T47D (cell line): ENCODE measurements at places on chromosomes 4 and X.

DNA sequence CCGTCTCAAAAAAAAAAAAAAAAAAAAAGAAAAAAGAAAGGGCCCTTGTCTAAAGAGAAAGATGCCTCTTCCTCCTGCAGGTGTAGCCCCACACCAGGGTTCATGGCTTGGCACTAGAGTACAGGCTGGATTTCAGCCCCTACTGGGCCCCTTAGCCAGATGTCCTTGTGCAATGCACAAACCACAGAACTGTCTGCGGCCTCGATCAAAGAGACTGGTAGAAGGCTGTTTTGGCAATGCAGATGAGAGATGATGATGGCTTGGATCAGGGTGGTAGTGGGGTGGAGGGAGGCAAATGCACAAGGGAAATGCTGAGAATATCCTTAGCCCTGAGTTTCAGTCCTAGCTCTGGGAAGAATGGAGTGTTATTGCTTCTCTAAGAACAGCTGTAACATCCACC, 26.5 kb upstream of the TSR2 start:
- no peak for DNase-seq

- DNase-seq = peak; percentile 12
These were observed 42.5 kb upstream of the LEF1 start for GRCh38 chr4:108210989-108211835.

- DNase-seq = no peak
These were observed 106.4 kb downstream of the MID1 start for GRCh38 chrX:10513974-10514373.

GRCh38 chrX:119783026-119783425, 8.4 kb downstream of the RPL39 start:
- no peak for DNase-seq

GRCh38 chr4:143531380-143531779, 17.9 kb downstream of the SMARCA5 start:
- no peak for DNase-seq

GRCh38 chr4:170716868-170717267, 627.1 kb upstream of the AADAT start:
- DNase-seq = no peak

DNA sequence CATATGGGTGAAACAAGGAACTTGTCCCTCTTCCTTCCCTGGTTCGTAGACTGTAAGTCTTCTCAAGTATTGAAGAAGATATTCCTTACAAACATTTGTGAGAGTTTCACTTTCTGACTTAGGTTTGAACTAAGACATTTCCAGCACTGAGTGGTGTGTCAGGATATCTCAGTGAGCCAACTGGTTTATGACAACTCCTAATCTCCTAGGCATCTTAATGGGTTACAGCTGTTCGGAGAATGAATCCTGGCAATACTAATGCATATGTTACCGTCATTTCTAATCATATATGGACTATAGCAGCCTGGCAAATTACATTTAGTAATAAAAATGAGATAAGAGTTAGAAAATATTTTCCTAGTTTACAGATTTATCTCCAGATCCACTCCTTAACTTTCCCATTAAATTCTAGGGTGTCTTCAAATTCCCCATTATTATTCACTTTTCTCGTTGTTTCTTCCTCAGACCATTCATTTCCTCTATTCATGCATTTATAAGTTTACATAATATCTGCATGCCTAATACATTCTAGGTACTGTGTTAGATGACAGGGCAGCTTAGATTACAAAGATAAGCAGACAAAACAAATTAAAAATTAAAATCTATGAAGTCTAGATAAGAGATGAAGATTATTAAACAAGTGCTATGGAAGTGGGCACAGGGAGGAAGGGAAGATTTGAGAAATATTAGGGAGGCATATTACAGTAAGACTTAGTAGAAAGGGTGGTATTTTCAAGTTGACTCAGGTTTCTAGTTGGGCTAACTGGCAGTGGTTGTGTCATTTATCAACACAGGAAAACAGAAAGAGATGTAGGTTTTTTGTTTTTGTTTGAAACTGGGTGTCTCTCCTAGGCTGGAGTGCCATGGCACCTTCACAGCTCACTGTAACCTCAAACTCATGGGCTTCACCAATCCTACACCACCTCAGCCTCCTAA, 173.9 kb downstream of the WDFY3 start:
- no peak for DNase-seq

DNA sequence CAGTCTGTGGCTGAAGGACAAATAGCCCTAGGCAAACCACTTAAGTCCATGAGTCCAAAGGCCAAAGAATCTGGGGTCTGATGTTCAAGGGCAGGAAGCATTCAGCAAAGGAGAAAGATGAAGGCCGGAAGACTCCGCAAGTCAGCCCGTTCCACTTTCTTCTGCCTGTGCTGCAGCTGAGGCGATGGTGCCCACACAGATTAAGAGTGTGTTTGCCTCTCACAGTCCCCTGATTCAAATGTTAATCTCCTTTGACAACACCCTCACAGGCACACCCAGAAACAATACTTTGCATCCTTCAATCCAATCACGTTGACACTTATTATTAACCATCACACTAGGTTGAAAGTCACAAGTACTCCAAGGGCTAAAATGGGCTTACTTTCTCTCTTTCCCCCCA, 605.4 kb upstream of the GNPDA2 start:
- DNase-seq = no peak

DNA sequence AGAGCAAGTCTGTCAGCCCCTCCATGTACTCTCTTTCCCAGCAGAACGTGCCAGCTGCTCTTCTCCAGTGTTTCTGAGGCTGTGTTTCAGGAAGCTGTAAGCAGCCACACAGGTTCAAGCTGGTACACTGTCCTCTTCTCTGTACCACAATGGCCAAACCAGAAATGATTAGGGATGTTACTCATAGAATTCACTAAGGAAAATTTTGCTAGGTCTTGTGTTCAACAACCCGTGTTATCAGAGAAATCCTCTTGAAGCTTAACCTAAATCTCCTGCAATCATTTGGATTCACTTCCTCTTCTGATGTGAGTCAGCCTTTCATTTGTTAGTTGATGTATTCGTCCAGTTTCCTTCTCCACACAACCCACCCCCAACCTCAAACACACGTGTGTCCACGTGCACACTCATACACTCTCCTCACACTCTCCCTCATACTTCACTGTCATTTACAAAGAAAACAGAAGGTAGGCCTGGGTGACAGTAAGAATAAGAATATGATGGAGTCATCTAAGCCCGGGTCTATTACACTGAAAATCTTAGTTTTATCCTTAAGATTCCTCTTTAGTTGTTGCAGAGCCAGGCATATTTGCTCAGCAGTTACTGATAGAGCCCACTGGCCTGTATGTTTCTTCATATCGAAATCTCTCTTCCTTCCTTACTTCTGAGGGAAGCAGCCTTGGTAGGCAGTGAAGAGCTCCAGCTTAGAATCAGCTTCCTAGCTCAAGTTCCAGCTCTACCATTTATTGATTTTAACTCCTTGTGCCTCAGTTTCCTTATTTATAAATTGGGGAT, 63.4 kb downstream of the DCUN1D4 start:
- no peak for DNase-seq

- no peak for DNase-seq
These were observed 30.0 kb downstream of the IRF2 start for GRCh38 chr4:184444215-184444952.

DNA sequence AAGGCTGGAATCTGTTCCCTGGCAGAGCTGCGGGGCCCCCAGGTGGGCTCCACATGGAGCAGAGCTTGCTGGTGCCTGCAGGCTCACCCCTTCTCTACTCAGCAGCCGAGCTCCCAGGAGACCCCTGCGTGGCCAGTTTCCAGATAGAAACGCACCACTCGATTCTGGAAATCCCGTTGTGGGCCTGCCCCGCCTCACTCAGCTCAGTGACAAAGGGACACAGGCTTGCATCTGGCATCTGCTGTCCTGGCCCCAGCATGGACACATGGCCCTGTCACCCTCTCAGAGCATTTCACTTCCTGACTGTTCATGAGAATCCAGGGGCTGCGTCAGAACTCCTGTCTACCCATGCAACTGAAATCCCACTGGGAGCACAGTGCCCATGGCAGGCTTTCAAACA, 20.5 kb upstream of the C4orf50 start:
- no peak for DNase-seq

- no peak for DNase-seq
These were observed 67.4 kb downstream of the STX18 start for GRCh38 chr4:4474476-4474875.
